Chondrocyte (in vitro differentiated cells): ENCODE measurements at places on chromosomes 7 and 10. TPM values are rescaled to one million over a fixed set of nuclear protein-coding genes. Genes with fewer than 3 reads are reported as not detected.

GRCh38 chr7:37541810-37542443 lies 93.3 kb upstream of the ELMO1 start:
- no peak for DNase-seq

GRCh38 chr7:100711369-100711768 lies 5.4 kb downstream of the POP7 start:
- DNase-seq, result no peak

- DNase-seq, result no peak
Observed at GRCh38 chr7:52648872-52649271, 386.6 kb upstream of the POM121L12 start.

GRCh38 chr7:44411306-44411705 lies 79.2 kb downstream of the NUDCD3 start:
- DNase-seq, result no peak

GRCh38 chr7:4010061-4010605 lies 672.0 kb upstream of the FOXK1 start:
- DNase-seq, result no peak

DNA sequence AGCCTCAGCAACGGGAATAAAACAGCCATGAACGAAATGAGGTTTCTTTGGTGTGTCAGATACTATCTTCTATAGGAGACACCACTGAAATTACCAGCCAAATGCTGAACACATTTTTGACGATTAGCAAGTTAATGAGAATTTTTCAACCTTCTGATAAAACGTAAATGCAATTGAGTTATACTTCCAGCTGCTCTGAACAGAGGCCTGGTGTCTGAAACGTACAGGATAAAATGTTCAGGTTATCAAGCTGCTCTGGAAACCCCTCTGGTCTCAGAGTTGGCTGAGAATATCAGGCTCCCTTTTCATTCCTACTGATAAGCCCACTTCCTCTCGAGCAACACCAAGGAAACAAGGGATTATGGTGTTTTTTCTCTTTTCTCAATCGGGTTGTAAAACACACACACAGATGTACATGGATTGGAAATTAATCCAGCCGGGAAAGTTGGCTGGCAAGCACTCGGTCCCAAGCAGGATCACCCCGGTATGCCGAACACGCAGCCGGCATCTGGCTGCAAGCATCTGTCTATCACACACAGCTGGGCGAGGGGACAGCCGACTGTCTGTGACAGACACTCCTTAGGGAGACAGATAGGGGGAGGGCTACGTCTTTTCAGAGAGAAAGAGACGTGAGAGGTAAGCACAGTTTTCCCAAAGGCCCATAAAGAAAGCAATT lies 171.8 kb downstream of the PRKAG2 start:
- DNase-seq, result no peak

- no peak for DNase-seq
Observed at GRCh38 chr7:101678658-101679057, 49.6 kb upstream of the MYL10 start.

- DNase-seq, result no peak
Observed at GRCh38 chr10:18650404-18650997, 886 bp downstream of the NSUN6 start.

GRCh38 chr10:31792745-31793144 lies 135.9 kb downstream of the ARHGAP12 start:
- DNase-seq, result no peak

- DNase-seq, result no peak
Observed at GRCh38 chr7:41487229-41487940, 215.5 kb downstream of the INHBA start.

DNA sequence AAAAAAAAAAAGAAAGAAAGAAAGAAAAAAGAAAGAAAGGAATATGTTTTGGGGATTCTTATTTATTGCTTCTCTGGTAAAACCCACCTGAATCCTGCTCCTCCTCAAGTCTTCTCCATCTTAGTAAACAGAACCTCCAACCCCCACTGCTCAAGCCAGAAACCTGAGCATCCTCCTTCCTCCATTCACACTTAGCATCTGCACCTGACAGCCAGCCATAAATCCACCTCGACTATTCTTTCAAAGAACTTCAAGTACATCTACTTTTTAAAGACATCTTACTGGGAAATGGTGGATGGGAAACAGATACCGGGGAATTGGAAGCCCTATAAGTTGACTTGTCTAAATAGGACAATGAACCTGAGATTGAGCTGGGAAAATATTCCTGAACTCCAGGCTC lies 519.9 kb upstream of the DPP6 start:
- DNase-seq, result no peak

- DNase-seq, result no peak
Observed at GRCh38 chr10:91460681-91461080, 50.5 kb downstream of the HECTD2 start.

DNA sequence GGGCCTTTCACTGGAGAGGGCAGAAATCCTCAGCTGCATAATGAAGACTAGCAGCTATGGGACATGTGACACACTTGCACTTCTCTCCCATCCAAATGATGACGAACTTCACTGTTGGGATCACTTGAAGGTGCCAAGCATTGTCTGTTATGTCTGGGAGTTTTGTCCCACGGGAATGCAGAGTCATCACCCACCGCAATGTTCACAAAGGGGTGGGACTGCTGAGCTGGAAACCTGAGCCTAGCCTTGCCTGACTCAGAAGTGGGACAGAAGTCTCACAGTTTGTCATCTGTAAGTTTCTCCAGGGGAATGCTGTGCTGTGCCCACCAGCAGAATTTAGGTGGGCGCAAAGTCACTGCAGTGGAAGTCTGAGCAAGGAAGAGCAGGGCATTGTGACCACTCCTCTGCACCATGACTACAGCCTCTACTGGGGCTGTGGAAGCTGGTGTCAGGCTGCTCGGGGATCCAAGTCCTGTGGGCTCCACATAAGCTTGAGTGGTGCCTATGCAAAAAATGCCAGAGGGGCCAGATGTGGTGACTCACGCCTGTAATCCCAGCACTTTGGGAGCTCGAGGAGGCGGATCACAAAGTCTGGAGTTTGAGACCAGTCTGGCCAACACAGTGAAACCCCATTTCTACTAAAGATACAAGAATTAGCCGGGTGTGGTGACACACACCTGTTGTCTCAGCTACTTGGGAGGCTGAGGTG lies 472.0 kb upstream of the CNTNAP2 start:
- DNase-seq, result no peak

Gene HABP2
- not detected in 3 replicates for total RNA-seq

Gene LBX1
- not detected in 3 replicates for total RNA-seq

Gene AQP1
- 3.9 to 18.6 TPM (median 18.0 TPM) in 3 replicates for total RNA-seq

Gene TMEM139
- not detected in 3 replicates for total RNA-seq

Gene DNAJB12
- 27.3 to 29.8 TPM (median 28.7 TPM) in 3 replicates for total RNA-seq

Gene GATA3
- total RNA-seq, result not detected in 3 replicates
